NCI-H2029 treated with DMSO at 0.1 percent for 48 hours (cell line): ENCODE measurements at places on chromosomes 2 and 18.
A peak's percentile ranks its signal among the peaks of the same experiment; 100 is the strongest.

GRCh38 chr2:143875295-143876233, 644.4 kb downstream of the ZEB2 start:
- no peak for DNase-seq

DNA sequence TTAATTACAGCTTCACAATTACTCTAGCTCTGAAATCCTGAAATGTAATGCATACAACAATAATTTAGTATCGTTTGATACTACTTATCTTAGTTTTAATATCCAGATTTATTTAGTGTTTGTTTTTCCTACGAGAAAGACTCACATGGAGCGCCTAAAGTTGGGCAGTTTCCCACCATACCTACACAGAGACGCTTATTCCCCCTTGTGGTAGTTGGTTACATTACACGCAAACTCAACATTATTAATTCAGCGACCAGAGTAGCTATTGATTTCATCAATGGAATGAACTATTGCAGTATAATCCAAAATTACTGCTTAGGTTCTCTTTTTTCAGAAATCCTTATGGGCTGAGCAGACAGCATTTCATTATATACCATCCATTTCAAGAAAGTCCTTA, 164.0 kb upstream of the REG3G start:
- no peak for DNase-seq

DNA sequence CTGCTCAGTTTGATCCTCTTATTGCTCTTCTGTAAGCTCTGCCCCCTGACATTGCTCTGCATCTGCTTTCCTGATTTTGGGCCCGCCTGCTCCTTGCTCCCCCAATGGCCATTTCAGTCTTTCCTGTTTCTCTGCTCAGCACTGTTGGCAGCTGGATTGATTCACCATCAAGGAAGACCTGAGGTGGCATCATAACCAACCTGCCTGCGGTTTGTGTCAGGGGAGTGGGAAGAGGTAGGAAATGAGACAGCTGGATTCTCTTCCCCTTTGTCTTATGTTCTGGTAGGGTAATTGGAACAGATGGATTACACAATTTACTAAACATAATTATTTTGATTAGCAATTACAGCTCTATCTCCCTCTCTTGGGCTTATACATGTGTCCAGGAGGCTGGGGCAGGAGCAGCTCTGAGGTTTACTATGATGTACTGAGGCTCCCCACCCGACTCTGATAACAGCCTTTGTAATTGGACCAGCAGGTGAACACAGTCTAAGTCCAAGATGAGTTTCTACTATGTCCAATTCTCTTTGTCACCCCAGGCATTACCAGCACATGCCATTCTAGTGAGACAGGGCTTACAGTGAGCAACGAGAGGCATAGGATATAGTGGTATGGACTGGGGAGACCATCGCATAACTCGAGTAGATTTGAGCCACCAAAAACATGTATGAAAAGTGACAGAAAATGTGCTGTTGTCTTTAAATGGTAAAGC, 151.8 kb upstream of the MMADHC start:
- no peak for DNase-seq

DNA sequence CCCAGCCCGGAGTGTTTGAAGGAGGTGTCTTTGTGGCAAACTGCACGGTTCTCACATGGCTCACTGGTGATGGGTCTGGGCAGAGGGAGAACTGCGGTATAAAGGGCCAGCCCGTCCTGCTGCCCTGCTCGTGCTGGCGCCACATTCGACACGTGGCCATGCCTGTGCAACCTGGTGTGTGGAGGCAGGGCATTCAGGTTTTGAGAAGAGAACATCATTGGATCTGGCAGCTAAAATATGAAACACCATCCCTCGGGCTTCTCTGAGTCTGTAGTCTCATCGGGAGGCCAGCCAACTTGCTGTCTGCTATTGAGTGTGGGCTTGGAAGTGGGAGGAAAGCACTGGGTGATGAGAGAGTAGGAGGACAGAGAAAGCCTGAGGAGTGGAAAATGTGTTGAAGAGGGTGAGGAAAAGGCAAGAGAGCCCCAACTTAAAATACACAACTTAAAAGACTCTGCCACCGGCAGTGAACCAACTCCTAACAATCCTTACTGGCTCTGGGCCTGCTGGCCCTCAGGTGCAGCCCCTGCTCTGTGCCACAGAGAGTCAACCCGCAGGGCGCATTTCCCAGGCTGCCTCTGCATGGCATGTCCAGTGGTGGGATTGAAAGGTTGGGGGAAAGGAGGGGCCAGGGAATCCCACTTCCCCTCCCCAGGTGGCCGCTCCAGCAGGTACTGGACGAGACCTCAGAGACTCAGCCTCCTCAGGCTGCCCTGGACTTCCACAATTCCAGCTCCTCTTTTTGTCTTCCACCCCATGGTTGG, 112.7 kb upstream of the DLX2 start:
- no peak for DNase-seq

DNA sequence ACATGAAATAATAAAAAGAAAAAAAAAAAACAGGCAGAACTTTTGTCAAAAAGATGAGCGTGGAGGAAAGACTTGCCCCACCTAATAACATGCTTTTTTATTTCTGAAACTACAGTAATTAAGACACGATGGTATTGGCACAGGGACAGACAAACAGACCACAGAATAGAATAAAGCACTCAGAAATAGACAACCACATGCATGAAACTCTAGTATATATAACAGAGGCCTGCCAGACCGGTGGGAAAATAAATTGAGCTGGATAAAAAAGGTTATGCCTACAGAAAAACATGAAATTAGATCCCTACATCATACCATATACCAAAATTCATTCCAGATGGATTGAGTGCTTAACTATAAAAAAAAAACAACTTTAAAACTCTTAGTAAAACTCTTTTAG, 163.1 kb downstream of the NRP2 start:
- DNase-seq: no peak

DNA sequence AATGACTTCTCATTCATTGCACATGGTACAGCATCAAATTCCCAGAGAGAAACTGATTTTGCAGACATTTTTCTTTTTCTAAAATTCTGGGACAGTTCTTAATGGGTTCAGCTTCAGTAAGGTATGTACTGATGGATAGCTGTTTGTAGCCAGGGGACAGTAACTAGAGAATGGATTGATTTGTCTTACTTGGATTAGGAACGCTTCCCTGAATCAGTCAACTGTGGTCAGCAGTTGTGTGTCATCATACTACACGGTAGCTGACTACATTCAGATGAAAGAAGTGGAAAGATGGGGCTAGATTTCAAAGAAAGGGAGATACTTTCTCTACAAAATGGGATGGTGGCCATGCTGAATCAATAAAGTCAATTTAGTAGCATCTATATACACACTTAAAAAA, 431.4 kb downstream of the GRB14 start:
- DNase-seq: no peak

DNA sequence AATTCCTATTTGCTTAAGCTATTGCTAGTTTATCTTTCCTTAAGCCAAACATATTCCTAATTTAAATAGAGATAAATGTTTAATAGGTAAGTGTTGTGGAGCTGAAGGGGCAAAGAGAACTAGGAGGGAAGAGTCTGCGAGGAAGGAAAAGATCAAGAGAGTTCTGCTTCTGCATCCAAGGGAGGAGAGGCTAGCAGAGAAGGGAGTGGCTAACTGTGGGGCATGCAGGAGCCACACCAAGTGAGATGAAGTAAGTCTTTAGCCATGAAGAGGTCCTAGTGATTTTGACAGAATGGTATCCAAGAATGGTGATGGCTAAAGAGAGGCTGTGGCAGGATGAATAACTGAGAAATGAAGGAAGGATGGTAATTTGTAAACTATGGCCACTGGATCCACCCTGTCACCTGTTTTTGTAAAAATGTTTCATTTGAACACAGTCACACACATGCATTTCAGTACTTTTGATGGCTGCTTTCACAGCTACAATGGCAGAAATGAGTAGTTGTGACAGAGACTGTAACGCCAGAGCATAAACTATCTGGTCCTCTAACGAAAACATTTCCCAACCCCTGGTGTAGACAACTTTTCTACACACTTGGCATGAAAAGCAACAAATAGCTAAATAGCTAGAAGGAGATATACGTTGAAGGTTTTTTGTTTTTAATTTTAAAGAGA, 15.6 kb downstream of the TPGS2 start:
- no peak for DNase-seq

- no peak for DNase-seq
Observed at GRCh38 chr2:221444106-221444505, 128.0 kb downstream of the EPHA4 start.

GRCh38 chr2:15622614-15623480, 31.2 kb downstream of the DDX1 start:
- no peak for DNase-seq

DNA sequence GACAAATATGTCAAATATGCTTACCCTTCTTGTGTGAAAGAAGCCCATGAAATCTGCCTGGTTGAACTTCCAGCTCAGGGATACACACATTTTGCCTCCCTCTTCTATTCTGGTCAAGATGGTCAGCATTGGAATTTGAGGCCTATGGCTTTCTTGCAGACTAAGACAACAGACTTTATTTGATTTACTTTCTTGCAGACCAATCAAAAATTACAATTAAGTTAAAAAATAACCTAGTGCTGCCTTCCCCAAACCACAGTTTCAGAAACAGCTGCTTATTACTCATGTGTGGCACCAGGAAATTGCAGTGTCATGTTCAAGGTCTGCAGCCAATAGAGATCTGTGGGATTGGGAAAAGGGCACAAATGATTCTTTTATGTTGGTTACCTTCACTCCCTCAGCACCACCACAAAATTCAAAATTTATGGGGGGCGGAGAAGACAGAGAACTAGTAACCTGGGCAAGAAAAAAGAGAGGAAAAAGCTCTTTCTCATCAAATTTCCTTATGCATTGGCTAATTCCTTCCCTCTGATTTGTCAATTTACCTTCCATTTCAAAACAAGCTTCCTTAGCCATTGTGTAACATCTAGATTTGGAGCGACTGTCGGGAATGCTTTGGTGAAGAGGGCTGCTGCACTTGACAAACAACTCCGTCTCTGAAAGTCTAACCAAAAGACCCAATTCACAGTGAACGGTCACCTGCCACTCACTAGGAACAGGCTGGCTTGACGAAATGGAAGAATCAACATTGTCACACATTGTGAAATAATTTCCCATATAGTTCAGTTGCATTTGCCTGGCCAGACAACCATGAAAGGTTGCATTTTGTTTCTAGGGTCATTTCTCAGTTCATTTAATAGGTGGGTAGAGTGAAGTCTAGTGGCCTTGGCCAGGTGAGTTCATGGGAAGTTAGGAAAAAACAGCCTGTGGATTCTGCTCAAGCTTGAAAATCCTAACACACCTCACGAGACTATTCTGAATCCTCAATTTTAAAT, 100.4 kb upstream of the FZD5 start:
- no peak for DNase-seq

DNA sequence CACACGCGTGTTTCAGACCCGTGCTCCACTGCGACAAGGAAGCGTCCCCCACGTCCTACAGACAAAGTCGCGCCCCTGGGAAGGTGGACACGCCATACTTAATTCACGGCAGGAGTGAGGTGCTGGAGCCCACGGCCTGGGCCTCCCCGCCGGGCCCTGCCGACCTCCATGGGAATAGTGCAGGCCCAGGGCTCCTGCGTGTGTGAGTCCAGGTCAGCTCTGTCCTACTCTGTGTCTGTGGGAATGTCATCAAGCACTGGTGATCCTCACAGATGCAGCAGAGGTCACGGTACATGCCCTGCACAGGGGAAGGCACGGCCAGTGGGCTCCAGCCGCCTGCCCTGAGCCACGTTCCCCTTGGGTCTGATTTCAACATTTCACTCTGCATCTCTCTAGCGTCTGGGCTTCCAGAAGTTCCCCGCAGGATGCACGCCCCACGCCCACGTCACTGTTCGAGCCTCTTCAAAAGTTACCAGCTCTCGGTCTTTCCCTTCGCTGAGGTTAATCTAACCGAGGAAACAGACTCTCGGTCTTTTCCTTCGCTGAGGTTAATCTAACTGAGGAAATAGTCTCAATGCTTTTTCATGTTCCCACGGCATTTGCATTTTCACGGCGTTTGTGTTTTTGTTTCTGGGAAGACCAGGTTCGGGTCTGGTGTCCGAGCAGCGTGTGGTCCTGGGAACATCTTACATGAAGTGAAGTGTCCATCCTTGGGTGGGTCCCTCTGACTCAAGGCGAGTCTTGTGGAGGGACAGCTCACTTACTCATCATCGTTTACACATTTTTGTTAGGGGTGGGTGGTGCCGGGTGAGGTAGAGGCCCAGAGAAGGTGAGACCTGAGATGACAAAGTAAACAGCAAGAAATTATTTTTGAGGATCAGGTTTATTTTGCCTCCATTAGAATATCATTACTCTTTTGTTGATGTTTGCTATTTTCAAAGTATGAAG, 157.3 kb upstream of the ALKAL2 start:
- no peak for DNase-seq

DNA sequence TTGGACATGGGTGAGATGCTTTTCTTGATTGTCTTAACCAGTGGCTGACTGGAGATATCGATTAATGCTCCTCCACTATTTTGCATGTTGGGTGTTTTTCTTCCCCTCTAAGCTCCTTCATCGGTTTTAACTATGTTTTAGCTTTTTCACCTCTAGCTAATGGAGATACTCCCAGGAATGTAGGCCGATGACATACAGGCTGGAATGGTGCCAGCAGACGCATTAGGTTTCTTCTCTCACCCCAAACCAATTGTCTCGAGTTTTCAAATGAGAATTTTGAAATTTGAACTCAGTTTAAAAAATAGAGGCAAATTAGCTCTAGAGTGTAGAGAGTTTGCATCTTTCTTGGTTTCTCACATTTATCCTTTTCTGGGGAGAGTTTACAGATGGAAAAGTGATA, 247.6 kb downstream of the RPRM start:
- DNase-seq: no peak

DNA sequence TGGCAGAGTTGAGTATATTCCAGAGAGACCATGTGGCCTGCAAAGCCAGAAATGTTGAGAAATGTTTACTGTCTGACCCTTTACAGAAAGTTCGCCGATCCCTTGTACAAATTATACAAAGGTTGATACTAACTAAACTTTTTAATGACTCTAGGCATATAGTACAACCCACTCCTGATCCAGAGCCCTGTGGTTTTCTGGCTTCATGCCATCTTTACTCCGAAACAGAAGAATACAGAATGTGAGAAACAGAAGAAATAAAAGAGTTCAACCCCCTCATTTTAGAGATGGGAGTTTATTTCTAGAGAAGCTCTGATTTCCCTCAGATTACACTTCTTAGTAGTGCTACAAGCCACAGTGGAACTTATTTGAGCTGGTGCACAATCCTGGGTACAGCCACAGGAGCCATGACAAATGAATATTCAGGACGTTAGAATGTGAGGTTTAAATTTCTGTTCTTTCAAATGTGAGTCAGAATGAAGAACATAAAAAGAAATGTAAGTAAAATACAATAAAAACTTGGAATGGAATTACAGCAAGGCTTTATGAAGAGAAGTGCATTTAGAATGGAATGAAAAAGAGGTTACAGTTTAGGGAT, 38.0 kb upstream of the SMCHD1 start:
- no peak for DNase-seq

GRCh38 chr2:174490051-174490450, 3.2 kb upstream of the GPR155 start:
- no peak for DNase-seq

- DNase-seq: no peak
Observed at GRCh38 chr2:46353509-46353908, 56.3 kb downstream of the EPAS1 start.

- peak; percentile 59 for DNase-seq
Observed at GRCh38 chr2:183089192-183089851, 10.8 kb downstream of the DUSP19 start.

- DNase-seq: no peak
Observed at GRCh38 chr2:207341804-207342203, 176.1 kb upstream of the KLF7 start.
